ENCODE measurements at places on chromosomes 13 and 19.

DNA sequence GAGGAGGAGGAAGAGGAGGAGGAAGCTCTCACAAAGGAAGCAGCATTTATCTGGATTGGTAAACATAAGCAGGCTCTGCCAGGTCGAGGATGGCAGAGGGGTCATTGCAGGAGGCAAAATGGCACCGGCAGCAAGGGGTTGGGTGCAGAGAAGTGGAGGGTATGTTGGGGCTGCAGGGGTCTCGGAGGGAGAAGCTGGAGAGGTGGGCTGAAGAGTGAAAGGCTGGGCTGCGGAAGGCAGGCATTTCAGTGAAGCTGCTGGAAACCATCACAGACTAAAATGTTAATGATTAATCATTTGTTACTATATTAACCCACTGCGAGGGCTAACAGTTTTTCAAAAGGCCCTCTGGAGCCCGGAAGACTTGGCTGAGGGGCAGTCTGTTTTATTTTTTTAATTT, 24.6 kb downstream of the TPT1 start:
- no peak for DNase-seq

DNA sequence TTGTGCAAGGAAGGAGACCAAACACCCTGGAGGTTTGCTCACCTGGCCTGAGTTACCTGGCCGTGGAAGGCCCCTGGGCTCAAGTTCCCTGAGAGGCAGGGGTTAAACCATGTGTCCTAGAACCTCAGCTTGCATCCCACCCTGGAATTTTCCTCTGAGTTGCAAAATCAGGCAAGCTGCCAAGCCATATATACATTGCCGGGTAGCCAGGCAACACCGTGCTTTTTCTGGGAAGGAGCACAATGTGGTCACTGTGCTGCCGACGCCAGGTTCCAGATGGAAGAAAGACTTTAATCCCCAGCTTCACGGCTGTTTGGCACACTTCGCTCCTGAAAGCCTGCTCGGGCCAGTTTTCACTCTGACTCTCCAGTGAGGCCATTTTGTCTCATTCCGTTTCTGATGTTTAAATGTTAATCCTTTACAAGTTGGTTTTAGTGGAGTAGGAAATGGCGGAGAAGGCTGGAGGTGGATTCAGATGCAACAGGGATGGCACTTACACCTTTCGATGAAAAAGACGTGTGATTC, 60.1 kb upstream of the PEG3 start:
- DNase-seq: no peak

DNA sequence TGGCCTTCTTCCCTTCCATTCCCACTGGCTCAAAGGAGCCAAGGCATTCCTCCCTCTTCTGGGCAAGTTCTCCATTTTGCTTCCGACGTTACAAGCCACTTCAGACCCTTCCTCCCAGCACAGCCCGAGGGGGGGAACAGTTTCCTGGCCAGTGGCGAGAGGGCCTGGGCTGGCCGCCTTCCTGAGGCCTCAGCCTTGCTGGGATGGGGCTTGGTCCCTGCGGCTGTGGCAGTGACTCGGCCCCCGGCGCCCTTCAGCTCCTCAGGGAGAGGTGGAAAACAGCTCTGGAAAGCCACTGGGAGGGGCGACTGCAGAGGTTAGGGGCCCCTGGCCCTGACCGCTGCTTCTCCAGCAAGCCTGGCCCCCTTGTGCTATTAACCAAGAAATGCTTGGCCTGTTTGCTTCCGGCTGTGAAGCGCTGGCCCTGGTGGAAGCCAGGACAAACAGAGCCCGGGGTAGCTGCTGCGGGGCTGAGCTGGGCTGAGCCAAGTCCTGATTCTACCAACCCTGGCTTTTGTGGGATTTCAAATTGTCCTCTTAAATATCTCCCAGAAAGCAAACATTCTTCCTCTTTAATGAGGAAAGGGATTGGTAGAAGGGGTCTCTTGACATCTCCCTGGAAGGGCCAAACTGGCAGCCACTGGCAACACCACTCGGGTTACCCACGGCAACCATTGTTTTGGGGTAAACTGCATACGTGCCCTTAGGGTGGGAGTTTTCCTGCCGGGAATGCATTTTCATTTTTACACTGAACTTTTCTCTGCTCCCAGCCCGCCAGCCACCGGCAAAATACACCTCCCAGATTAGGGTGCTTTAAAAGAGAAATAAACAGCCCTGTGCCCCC, 38.7 kb downstream of the C13orf46 start:
- no peak for DNase-seq

DNA sequence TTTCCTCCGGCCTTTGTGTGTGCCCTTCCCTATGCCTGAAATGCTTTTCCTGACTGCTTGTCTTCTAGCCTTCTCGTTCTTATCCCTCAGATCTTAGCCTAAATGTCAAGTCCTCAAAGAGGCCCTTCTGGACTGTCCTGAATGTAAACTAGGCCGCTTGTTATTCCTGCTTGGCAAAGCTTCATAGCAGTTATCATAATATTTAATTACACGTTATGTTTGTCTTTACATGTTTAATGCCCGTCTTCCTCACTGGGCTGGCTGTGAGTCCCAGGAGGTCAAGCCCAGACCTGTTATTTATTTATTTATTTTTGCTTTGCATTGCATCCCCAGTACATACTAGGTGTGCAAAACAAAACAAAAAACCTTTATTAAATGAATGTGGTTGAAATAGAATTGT, 62.7 kb downstream of the SIPA1L3 start:
- DNase-seq: peak; percentile 96

GRCh38 chr19:1683869-1684572, 31.6 kb upstream of the TCF3 start:
- no peak for DNase-seq

DNA sequence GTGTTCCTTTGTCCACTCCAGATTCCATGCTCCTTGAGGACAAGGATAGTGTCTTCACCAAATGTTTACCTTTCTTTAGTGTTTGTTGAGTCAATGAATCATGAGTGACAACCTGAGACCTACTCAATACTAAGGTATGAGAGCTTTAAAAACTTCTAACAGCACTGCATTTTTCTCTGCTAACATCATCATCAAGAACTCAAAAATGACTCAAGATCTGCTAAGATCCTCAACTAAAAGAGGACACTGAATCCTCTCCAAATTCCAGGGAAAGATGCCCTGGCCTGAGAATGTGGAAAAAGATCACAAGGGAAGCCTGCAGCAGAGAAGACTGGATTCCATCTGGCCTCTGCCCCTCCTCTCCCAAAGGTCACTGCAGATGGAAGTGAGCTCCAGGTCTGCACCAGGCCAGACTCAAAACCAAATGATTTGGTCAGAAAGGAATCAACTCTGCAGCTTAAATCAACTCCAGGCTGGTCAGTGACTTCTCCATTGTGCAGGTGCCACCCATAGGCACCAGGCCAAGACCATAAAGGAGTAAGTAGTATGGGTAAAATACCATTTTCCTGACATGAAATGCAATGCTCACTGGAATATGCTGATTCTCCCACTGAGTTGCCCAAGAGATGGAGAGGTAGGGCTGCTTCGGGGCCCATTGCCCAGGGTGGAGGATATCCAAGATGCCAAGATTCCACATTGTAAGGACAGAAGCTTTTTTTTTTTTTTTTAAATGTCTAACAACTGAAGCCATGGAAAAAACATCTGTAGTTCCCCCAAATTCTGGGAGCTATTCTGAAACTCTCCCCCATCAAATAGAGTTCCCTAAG, 89.5 kb upstream of the DOCK9 start:
- DNase-seq: no peak

- no peak for DNase-seq
Measured at GRCh38 chr13:111215081-111216047, 100.3 kb downstream of the ARHGEF7 start.

- no peak for DNase-seq
Measured at GRCh38 chr13:95050800-95051615, 250.2 kb downstream of the ABCC4 start.

GRCh38 chr19:56991912-56992311, 127.9 kb upstream of the USP29 start:
- no peak for DNase-seq

DNA sequence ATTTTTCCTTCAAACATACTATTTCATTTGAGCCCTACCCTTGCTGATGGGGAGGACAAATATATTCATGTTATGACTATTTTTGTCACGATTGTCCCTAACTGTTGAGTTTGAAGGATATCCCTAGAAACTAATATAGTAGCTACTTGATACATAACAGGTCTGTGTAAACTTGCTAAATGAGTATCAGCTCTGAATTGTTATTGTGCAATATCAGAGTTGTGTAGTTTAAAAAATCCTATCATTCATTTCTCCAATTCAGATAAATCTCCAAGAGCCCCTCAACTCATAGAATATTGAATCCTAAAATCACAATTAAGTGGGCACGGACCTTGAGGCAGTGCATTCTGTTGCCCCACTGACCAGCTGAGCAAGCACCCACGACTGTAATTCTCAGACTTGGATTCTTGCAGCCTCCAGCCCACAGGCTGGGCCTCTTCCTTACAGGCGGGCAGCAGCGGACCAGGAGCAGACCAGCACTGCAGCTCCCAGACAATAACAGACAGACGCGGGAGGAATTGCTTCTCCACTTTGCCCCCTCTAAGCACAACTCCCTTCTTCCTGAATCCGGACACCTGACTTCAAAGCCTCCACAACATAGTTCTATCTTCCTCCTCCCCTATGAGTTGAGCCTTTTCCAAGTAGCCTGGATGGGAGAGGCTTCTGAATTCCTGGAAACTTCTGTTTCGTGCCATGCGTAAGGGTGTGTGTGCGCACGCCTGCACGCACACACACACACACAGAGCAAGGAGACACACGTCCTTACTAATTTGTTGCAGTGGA, 337.6 kb upstream of the ARGLU1 start:
- no peak for DNase-seq

GRCh38 chr13:113151745-113152690, 6.4 kb upstream of the PROZ start:
- no peak for DNase-seq

- DNase-seq: no peak
Measured at GRCh38 chr19:8557642-8558238, 19.5 kb downstream of the MYO1F start.

DNA sequence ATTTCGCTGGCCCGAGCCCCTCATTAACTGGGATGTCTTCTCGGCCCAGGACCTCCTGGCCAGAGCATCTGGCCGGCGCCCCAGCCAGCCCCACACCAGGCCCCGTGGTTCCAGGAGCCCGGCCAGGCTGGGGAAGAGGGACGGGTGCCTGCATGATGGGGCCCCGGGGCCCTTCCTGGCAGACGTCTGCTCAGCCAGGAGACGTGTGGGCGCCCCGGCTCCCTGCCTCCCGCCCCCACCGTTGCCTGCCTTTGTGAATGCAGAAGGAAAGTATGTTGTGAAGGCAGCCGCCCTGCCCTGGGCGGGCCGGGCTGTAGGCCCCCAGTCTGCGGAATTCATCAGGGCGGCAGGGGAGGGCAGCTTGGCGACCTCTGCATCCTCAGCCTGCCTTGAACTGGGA, 4.4 kb upstream of the COMP start:
- DNase-seq: no peak

- no peak for DNase-seq
Measured at GRCh38 chr19:33501693-33502356, 19.8 kb downstream of the PEPD start.

DNA sequence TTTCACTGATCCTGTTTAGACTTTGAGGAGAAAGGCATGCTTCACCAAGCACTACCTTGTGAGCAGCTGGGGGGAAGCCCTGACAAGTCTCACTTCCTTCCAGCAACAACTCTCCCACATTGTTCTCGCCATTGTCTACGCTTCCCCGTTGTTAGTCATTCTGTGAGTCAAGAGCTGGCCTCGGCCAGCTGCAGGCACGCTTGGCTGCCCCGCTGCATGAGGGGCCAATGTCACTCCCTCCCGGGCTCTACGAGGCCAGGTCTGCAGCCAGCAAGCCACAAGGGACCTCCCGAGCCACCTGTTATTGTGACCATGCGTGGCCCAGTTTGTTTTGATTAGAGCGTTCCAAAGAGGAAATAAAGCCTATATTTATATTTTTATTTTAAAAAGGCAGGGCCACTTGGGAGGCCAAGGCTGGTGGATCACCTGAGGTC, 220.9 kb downstream of the FOXO1 start:
- no peak for DNase-seq

GRCh38 chr19:56252699-56253422, 19.7 kb upstream of the EDDM13 start:
- peak; percentile 52 for DNase-seq

DNA sequence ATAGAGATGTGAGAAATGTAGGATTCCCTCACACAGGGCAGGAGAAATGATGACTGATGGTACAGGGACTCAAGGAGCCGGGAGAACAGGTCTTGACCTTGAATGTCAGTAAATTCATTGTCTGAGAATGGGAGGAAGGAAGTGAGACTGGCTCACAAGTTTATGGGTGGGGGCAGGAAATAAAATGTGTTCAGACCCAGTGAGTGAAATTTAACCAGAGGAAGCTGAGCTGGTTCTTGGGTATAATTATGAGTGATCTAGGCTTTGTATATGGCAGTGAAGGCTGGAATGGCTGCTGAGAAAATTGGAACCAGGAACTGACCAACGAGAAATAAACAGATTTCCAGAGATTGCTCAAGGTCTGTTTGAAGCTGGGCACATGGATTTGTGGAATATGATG, 6.3 kb upstream of the IGSF23 start:
- DNase-seq: no peak

DNA sequence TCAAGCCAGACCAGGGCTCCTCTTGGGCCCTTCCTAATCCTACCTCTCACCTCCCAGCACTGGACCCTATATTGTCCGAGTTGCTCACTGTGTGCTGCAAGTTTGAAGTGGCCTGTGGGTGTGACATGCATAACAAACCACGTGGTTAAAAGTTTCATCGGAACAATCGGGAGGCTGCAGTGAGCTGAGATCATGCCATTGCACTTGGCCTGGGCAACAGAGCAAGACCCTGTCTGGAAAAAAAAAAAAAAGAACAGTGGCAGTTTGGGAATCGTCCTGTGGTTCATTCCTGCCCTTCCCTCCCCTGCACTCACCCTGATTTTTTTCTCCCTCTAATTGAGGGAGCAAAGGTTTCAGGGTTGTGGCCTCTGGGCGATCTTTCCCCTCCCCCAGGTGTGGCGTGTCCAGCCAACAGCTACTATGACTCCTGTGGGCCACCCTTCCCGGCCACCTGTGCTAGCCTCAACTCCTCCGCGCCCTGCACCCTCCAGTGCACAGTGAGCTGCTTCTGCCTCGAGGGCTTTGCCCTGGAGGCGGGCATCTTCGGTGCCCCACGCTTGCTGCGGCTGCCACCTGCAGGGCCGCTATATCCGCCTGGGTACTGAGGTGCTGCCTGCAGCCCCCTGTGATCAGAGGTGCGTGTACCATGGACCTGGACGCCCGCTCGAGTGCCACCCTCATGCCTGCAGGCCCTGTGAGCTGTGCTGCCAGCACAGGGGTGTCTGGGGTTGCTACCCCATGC, 16.3 kb upstream of the FXYD3 start:
- DNase-seq: no peak
